ENCODE measurements at places on chromosomes 3 and 15.

GRCh38 chr15:60002528-60003218, 1.4 kb upstream of the FOXB1 start:
- no peak for DNase-seq

GRCh38 chr3:115571413-115571812, 51.9 kb upstream of the GAP43 start:
- no peak for DNase-seq

GRCh38 chr3:54360320-54360719, 238.0 kb downstream of the CACNA2D3 start:
- no peak for DNase-seq

- DNase-seq = no peak
Observed at GRCh38 chr3:161914703-161915417, 418.3 kb downstream of the OTOL1 start.

GRCh38 chr15:53218666-53219580, 428.8 kb upstream of the ONECUT1 start:
- DNase-seq = no peak

DNA sequence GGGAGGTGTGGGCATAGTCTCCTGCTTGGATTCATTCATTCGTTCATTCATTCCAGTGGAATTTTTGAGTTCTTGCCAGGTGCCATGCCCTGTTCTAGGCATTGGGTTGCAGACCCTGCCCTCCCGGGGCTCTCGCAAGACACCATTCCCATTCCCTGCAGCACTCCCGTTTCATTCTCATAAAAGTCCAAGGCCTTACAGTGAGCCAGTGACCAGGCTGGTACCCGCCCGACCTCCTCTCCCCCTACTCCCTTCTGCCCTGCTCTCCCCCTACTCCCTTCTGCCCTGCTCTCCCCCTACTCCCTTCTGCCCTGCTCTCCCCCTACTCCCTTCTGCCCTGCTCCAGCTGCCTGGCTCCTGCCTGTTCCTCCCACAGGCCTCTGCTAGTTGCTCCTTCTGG, 41.9 kb downstream of the AMOTL2 start:
- no peak for DNase-seq

All from activated CD4-positive, alpha-beta T cell treated with anti-CD3 and anti-CD28 coated beads, Interleukin-2, amount 10 ng/mL, durations not matched to agents 7 days and 5 days (primary cell).